ENCODE measurements at places on chromosomes 2 and 18.

DNA sequence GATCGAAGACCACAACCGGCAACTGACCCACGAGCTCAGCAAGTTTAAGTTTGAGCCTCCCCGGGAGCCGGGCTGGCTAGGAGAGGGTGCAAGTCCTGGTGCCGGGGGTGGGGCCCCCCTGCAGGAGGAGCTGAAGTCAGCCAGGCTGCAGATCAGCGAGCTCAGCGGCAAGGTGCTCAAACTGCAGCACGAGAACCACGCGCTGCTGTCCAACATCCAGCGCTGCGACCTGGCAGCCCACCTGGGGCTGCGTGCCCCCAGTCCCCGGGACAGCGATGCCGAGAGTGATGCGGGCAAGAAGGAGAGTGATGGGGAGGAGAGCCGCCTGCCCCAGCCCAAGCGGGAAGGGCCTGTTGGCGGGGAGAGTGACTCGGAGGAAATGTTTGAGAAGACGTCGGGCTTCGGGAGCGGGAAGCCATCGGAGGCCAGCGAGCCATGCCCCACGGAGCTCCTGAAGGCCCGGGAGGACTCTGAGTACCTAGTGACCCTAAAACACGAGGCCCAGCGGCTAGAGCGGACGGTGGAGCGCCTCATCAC, 78.7 kb downstream of the MTCL1 start:
- DNase-seq, result no peak

- no peak for DNase-seq
Measured at GRCh38 chr2:220531216-220531615, 903.8 kb downstream of the SLC4A3 start.

DNA sequence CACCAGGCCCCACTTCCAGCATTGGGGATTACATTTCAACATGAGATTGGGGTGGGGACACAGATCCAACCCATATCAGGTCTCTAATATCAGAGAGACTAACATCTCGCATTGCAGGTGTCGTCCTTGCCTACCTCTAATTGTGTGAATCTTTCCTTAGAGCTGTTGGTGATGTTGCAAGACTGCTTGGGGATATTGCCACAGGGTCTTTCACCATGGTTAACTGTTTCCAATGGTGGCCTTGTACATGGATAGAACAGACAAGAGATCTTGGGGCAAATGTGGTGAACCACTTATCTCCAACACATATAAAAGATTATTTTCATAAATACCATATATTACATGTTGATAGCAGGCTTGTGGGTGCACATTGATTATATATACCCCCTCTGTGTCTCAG, 270.3 kb upstream of the LINC00305 start:
- DNase-seq, result no peak

GRCh38 chr2:233469261-233470010, 97.1 kb downstream of the USP40 start:
- DNase-seq, result no peak

- no peak for DNase-seq
Measured at GRCh38 chr2:33729353-33729752, 130.3 kb upstream of the FAM98A start.

GRCh38 chr2:180416627-180417026, 409.5 kb upstream of the CWC22 start:
- no peak for DNase-seq

DNA sequence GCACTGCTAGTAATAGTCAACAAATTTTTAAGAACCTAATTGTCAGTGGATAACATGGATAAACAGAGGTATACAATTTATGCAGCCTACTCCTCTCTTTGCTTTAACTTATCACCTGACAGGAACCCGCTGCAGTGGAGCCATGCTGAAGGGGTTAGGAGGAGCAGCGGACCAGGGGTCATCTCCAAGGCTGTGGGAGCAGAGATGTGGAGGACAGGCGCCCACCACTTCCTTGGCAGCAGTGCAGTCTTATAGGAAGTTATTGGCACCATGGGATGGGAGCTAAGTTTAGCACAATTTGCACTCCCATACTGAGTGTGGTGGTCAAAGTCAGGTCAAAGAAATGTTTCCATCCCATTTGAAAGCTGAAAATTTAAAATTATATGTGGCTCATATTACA, 35.6 kb downstream of the HDLBP start:
- no peak for DNase-seq

GRCh38 chr2:26243470-26244308, 743 bp downstream of the HADHA start:
- peak; percentile 51 for DNase-seq

DNA sequence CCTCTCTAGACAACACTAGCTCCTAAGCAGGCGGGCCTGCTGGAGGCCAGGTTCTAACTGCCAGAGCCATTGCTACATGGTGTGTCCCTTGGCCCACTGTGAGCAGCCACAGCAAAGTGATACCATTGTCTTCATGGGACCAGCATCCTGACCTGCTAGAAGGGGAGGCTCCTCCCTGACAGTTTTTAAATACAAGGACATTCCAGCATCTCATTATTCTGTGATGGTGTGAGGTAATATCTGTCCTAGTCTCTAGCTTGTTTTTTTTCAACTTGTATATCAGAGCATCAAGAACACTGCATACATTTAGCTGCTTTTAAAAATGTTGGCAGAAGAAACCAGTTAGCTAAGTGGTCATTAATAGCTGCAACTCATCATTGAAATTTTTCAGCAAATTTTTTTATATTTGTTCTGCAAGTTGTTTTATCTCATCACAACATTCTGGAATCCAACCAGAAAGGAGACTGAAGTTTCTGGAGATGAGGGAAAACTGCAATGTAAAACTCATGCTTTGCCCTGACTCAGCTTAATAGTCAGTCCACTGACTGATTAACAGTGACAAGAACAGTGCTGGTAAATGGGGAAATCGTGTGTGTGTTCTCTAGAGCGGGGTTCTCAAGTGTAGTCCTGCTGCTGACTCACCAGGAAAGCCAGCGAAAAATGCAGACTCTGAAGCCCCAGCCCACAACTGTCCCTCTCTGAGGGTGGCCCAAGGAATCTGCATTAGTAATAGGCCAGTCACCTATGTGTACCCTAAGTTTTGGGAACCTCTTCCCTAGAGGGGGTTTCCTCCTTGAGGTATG, 17.8 kb downstream of the MAPRE3 start:
- no peak for DNase-seq

All from KBM-7 (cell line).